ENCODE measurements at places on chromosomes 11 and 22.

DNA sequence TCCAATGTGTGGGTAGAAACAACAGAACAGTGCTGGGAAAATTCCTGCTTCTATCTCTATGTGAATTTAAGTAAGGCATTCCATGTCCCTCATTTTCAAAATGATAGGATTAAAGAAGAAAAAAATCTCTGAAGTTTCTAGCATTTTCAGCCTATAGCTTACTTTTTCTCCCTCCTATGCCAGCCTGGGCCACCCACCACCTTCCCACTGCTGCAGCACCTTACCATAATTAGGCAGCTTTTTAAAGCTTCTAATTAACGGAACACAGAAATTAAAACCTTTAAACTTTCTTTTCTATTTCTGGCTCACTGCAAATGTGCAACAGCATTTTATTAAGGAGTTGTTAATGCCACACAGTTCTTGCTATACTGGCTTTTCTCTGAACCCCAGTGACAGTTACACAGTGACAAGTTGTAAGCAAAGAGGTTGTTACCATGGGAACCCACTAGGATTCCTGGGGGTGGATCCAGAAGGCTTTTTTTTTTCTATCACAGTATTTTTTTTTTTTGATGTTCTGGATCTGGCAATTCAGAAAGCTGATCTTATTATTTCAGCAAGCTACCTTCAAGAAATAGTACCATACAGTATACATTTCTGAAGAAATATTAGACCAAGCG, 20.2 kb downstream of the CELF1 start:
- no peak for DNase-seq

DNA sequence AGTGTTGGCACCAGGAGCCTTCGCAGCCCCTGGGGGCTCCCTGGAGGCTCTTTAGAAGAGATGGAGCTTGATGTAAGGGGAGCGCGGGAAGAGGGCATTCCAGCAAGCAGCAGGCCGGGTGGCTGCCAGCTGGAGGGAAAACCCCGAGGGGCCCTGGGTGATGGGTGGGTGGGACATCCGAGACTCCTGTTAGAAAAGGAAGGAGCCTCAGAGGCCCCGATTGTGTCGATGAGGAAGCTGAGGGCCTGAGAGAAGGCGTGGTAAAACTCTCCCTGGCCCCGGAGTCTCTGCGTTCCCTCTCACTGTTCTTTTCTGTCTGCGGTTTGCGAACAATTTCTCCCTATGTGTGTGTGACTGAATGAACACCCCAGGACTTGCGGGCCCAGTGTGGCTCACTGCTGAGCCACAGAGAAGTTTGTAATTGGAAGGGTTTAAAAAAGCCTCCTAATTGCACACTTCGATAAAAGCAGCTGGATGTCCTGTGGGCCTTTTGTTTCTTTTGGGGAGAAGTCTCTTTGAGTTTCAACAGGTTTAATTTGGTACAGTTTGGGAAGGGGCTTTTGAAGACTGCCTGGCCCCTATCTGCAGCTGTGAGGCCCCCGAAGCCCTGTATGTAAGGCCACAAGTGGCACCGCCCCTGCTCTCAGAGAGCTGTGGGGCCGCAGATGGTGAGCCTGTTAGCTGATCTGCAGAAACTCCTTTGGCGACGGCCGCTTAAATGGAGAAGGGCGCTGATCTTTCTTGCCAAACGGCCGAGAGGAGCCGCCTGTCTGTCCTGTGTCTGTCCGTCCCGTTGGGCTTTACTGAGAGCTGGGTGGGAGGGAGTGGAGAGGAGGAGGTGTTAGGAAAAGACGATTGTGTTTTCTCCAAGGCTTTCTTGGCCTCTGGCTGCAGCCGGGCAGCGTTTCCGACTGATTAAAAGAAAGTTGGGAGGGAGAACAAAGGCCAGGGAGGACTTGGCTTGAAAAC, 2.0 kb downstream of the FBLN1 start:
- no peak for DNase-seq

- DNase-seq, result no peak
These were observed 36.9 kb downstream of the GALNT18 start for GRCh38 chr11:11584937-11585336.

- DNase-seq, result no peak
These were observed 22.5 kb downstream of the KRTAP5-5 start for GRCh38 chr11:1652026-1652425.

Data from glomerular endothelial cell (primary cell).